NCI-H345 (cell line): ENCODE measurements at places on chromosomes 2 and 18.

DNA sequence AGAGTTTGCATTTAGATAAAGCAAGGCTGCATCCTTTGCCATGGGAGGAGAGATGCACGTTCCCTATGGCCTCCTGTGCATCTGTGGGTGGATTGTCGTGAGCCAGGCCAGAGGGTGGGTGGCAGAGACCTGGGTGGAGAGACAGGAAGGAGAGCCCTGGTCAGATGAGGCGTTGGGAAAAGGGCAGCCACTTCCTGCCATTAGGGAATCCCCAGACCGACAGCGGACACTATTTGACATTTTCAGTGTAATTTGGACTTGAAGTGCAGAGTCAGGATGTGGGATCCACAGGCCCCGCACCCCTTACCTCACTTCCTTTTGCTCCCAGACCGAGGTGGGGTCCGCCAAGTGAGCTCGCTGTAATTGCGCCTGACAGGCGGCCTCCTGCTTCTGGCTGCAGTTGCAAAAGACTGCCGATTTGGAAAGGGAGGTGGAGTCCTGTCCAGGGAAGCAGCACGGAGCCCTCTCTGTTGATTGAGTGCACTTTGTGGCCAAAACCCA, 150.0 kb downstream of the DYSF start:
- no peak for DNase-seq

DNA sequence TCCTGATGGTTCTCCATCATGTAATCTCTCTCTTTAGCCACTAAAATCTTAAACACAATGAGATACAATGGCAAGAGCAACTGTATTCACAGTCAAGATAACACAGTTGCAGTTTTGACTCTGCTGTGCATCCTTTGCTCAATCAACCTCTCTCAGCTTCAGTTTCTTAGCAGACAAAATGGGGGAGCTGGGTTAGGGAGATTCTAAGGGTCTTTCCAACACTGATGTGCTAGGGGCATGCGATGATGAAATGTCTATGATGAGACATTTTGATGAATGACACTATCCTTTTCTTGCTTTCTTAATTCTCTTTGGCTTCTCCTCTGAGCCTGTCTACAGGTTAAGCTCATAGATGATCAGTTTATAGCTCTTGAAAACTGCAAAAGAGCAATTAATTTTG, 1.1 kb downstream of the SERPINB10 start:
- no peak for DNase-seq

- no peak for DNase-seq
Measured at GRCh38 chr18:44732599-44732998, 51.9 kb downstream of the SETBP1 start.

DNA sequence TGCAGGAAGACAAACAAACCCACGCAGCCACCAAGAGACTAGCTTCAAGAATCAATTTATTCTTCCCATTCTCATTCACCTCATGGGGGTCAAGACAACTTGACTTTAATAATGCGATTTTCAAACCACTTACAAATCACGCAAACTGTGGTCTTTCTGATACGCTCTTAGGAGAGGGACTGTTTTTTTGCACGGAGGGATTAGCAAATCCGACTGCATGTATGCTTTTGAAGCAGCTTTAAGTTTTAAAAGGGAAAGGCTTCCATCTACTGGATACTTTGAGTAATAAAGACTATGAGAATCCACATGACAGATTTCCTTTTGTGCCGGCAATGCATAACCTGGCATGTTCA, 322.9 kb upstream of the KCNJ3 start:
- DNase-seq, result peak; percentile 53

DNA sequence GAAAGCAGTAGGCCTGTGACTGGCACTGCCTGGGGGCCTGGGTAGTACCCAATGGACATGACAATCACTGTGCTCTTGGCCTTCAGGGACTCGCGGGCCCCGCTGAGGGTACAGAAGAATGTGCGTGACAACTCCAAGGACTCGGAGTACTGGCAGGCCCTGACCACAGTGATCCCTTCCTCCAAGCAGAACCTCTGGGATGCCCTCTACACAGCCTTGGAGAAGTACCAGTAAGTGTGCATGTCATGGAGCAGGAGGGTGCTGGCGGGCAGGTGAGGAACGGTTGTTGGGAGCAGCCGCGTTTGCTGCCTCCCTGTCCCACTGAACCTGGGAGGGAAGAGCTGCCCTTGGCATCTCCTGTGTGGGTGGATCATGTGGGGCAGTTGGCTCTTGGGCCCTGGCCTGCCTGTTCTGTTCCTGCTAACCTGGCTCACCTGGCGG, 23.3 kb downstream of the OTOF start:
- DNase-seq, result no peak

GRCh38 chr2:181686576-181687185, 6.4 kb upstream of the NEUROD1 start:
- DNase-seq, result peak; percentile 66

DNA sequence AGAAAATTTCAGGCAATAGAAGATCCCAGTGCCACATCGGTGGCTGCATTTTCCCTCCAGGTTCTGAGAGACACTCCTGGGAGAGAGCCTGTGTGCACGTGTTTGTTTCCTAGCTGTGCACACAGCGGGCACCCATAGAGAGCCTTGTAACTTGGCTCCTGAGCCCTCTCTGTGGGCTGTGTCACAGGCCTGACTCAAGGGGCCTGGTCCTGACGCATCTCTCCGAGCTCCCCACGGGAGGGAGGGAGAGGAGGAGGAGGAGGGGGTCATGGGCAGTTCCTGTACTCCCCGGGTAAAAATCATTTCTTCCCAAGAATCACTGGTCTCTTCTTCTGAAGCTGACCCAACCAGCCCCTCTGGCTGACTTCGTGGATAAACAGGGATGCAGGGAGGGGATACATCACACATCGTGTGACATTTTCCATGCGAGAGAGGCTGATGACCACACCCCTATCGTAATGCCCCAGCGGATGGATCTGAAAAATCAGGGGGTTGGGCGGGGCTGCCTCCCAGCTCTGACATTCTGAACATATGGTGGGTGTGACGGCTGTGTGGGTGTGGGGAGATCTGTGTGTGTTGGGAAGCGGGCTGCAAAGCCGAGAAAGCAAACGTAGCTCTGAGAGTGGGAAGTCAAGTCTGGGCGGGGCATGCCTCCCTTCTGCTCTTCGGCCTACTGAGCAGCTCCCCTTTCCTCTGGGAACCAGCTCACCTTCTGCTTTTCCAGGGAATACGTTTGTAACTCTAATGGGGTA, 308.3 kb upstream of the HS6ST1 start:
- DNase-seq, result no peak

GRCh38 chr2:164976301-164976700, 21.0 kb upstream of the SLC38A11 start:
- no peak for DNase-seq

DNA sequence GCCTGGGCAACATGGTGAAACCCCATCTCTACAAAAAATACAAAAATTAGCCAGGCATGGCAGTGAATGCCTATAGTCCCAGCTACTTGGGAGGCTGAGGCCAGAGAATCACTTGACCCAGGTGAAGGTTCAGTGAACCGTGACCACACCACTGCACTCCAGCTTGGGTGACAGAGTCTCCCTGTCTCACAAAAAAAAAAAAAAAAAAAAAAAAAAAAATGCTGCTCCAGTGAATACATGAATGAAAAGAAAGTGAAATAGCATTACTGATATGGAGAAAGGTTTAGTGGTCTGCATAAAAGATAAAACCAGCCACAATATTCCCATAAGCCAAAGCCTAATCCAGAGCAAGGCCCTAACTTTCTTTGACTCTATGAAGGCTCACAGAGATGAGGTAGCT, 44.5 kb downstream of the METTL8 start:
- no peak for DNase-seq

GRCh38 chr2:76330865-76331264, 620.1 kb upstream of the GCFC2 start:
- no peak for DNase-seq

GRCh38 chr18:9946831-9947230, 33.0 kb downstream of the VAPA start:
- no peak for DNase-seq

- DNase-seq, result no peak
Measured at GRCh38 chr2:188878716-188879115, 95.5 kb upstream of the COL3A1 start.

GRCh38 chr18:52340406-52341102, 557 bp downstream of the DCC start:
- DNase-seq, result no peak

GRCh38 chr2:138536740-138537139, 35.2 kb downstream of the SPOPL start:
- DNase-seq, result no peak

DNA sequence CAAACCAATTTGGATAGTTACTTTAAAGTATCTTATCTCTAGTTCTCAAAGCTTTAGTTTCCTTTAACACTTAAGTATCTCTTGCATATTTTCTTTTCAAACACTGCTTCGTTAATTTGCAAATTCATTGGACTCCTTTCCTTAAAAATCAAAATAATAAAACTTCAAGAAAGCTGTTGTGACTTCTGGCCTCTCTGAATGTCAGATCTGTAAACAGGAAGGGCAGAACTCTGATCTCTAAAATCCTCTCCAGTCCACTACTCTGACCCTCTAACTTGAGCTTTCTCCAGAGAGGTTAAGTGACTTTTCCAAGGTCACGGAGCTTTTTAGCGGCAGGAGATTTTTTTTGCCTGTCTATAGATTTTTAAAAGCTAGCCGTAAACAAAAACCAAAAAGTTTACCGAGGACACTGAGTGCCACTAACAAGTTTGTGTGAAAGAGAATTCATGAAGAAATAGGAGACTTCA, 155.5 kb downstream of the TGIF1 start:
- no peak for DNase-seq

GRCh38 chr2:242040303-242040655, 170.8 kb downstream of the RTP5 start:
- no peak for DNase-seq

DNA sequence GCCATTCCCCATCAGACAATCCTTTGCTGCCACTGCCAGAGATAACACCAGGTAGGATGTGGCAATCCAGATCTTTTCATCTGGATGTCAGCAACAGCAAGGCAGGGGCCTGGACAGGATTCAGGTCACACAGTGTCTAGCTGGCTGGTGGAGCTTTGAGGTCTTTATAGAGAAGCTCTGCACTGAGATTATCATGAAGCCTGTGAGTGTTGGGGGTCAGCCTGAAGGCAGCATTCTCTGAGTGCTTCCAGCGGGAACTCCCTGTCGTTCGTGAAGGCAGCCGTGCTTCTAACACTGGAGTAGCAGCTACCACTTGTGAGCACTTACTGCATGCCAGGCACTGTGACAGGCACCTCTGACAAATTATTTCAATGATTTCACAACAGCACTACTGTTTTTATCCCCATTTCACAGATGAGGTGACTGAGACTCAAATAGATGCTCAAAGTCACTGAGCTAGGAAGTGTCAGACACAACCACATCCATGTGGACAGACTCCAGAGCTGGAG, 85.7 kb downstream of the SEMA4F start:
- DNase-seq, result no peak

DNA sequence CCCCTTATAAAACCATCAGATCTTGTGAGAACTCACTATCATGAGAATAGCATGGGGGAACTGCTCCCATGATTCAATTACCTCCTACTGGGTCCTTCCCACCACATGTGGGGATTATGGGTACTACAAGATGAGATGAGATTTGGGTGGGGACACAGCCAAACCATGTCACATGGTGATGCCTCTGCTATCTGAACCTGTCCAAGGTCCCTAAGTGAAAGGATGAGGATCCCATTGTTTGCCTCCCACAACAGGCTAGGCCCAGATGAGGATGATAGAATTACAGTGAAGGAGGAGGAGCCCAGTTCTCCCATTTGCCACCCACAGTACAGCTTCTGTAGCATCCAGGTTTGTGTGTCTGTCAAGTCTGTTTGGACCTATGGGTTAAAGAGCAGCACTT, 65.4 kb downstream of the PRKCE start:
- no peak for DNase-seq

GRCh38 chr2:48851161-48851560, 95.6 kb upstream of the LHCGR start:
- no peak for DNase-seq

DNA sequence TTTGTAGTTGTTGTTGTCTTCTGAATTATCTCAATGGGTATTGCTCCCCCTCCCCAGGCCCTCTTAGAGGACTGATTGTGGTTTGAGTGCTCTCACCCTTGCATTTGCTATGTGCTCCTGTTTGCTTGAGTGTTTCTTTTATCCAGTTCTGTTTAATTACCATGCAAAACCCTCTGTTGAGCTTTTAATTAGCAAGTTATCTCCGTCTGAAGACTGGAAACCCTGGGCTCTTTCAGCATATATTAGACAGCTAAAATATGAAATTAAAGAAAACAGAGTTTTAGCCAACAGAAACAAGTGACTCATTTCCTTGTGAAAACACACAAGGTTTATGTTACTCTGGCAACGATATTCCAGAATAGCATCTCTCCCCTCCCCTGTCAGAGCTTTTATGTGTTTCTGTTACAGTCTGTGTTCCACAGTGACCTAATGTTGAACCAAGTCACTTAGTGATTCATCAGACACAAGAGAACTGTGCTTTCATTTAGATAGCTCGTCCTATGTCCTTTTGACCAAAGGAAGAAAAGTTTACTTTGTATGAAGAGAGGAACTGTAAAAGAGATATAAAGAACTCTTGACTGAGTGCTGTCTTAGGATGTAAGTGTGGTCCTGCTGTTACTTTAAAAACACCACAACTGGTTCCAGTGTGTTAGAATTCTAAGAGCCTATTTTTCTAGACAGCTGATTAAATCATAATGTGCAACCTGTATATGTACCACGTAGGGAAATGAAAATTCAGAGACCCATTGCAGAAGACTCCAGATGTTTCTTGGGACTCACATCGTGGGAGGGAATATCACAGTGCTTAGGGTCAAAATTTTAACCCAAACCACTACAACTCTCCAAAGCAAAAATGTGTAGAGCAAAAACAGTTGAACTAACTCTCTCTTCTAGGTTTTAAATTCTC, 172.8 kb upstream of the RBMS1 start:
- DNase-seq, result peak; percentile 64

DNA sequence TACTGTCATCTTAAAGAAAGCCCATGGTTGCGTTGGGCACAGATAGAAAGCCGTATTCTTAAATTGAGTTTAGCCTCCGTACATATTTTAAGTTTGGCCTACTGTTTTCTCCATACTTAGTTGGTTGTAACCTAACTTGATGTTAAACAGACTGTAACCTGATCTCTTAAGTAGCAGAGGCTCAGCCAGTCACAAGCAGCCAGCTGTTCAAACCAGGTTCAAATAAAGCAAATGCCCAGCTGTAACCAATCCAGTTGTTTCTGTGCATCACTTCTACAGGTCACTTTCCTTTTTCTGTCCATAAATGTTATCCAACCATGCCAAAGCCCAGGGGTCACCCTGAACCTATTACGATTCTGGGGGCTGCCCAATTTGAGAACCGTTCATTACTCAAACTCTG, 10.0 kb upstream of the THADA start:
- DNase-seq, result peak; percentile 14

- no peak for DNase-seq
Measured at GRCh38 chr2:68098291-68098797, 35.5 kb upstream of the C1D start.
